HT-29 (cell line): ENCODE measurements at places on chromosomes 16 and 17.

- DNase-seq, result no peak
These were observed 580 bp downstream of the TANC2 start for GRCh38 chr17:62966426-62967204.

DNA sequence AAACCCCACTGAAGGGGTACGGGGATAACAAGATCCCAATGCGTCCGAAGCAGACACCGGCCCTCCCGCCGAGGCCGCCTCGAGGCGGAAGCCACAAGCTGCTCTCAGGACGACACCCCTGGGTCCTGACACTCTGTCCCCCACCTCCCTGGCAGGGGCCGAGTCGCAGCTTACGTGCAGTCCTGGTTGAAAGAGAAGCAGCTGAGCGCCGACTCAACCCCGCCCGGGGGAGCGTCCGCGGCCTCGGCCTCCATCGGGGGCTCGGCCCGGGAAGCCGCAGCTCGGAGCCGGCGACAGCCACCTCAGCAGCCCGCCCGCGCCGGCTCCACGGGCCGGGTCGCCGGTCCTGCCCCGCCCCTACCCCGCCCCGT lies at the start of gene WIPI1:
WIPI1 (minus strand) TSS at position 329 of the 371 bp plus-strand sequence; CDS start at position 254, 75 bp downstream.
- no peak for DNase-seq

DNA sequence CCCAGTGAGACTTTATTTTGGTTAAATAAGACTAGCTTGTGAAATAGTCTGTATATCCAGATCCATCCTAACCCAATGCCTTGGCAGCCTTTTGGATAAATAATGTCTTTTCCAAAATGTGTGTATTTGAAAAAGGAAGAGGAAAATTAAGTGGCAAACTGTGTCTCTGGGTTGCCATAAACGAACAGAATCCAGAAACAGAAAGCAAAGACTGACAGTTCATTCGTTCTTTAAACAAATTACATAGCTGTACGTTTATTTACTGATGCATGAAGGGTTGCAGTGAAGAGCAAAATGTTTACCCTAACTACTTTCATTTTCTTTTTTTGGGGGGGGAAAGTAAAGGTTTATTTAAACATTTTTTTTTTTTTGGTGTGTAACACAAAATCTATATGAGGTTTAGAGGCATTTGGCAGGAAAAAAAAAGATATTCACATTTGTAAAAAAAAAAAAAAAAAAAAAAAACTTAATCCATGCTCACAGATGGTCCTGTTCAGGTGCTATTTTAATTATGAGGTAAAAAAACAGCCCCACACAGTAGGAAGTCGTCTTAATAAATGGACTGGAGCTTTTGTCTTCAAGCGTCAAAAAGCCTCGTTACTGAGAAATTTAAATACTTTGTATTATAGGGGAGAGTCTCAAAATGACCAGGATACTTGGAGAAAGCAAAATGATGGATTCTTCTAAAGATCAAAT lies 245.9 kb downstream of the FTO start:
- DNase-seq, result no peak

DNA sequence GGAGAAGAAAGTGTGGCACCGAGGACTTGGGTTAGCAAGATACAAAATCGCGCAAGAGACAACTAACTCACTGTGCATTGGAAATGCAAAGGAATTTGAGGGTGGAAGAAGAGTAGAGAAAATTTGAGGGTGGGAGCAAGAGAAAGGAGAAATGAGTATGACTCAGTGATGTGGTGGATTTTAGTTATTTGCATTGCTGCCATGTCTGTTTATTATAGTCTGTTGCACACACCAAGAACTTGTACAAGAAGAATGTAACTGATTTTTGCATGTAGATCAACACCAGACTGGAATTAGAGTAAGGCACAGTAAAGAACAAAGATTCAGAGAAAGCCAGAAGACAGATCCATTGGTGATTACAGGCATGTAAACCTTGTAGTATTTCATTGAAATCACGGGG lies 71.6 kb upstream of the SMIM36 start:
- DNase-seq, result no peak

DNA sequence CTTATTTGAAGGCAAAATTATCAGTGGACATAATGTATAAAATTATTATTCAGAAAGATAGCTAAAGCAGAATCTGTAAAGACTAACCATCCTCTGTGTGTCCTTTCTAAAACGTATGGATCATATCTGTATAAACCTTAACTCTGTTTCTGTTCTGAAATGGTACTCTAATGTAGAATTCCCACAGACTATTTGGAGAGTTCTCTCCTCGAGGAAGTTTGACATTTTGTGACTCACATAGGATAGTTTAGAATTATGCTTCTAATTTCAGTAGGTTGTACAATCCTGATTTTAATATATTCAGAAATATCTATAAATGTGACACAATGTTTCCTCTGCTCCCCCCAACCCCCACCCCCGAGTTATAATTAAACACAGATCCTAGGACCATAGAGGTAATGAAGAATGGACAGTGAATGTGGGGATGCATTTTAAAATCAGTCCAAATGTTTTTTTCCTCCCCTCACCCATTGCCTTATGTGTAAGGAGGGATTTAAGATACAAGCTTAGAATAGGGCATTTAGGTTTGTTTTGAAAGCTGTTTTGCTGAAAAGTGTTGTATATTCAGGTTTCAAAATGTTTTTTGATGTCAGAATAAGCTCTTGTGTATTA lies 66.8 kb downstream of the BCAS3 start:
- DNase-seq, result no peak

GRCh38 chr17:29237476-29238132 lies 9.1 kb upstream of the CRYBA1 start:
- no peak for DNase-seq

GRCh38 chr17:16304830-16305229 lies 48.4 kb downstream of the CENPV start:
- DNase-seq, result peak; percentile 41

GRCh38 chr16:4373356-4373908 lies 1.8 kb downstream of the VASN start:
- no peak for DNase-seq

DNA sequence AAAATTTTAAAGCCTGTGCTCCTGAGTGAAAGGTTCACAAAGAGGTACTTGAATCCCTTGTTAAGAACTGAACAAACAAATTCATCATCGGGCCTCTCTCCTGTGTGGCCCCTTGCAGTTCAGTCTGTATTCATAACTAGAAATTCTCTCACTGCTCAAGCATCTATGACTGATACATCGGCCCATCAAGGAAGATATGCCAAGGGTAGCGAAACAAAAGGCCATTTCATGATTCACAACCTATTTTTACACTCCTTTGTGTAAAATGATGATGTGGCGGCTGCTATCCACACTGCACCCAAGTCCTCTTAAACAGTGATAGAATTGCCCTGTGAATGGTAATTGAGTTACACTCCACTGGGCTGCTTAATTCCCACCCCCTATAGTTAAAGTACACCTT lies 204.6 kb downstream of the STX8 start:
- DNase-seq, result no peak
